HCT116 (cell line): ENCODE measurements at places on chromosomes 3 and 15. TPM values are rescaled to one million over a fixed set of nuclear protein-coding genes. Genes with fewer than 3 reads are reported as not detected.

GRCh38 chr3:98962951-98963350 lies 61.5 kb upstream of the DCBLD2 start:
- peak overlapping the region; percentile 97 for H3K27ac ChIP-seq
- no peaks in the 10 kb centered on the region for H3K27me3 ChIP-seq

DNA sequence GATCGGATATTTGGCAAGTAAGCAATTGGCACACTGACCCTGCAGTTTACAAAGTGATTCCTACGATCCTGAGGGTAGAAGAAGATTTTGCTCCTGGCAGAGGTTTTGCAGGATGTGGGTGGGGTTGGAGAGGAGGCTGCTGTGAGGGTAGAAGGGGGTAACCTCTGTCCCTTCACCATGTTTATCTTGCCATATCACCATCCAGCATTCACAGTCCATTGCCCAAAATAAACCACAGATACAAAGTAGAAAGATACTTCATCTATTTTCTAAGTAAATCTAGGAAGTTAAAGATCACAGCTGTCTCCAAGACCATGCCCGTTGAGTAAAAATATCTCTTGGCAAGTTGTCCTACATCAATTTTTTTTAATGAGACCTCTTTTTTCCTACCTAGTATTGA lies 51.6 kb downstream of the LIPC start:
- no peak for DNase-seq
- no peaks in the 10 kb centered on the region for H3K4me1 ChIP-seq
- H3K4me3 ChIP-seq, result no peak overlapping the region
- H3K36me3 ChIP-seq, result no peaks in the 10 kb centered on the region

DNA sequence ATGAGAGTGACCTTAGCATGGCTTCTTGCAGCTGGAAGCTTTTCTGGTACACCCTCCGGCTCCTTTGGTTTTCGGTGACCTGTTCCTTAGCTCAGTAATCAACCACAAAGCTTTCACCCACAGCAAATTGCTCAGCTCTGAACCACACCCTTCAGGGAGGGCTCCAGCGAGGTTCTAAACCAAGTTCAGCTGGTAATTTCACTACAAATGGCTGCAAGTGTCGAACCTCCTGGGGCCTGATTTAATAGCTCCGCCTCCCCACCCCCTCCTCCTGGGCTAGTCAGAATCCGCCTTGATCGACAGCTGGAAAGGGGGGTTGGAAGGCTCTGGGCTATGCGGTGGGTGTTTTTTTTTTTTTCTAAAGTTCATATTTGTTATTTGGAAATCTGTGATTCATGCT lies 150.9 kb upstream of the MCTP2 start:
- no peak overlapping the region for H3K27ac ChIP-seq
- no peaks in the 10 kb centered on the region for H3K36me3 ChIP-seq
- peaks cover 4% of the 10 kb centered on the region for H3K27me3 ChIP-seq

GRCh38 chr15:79299126-79299840 lies 11.6 kb upstream of the TMED3 start:
- H3K4me1 ChIP-seq, result no peaks in the 10 kb centered on the region
- DNase-seq, result no peak
- H3K27ac ChIP-seq, result no peak overlapping the region
- no peak overlapping the region for H3K4me3 ChIP-seq

GRCh38 chr3:82973791-82974190 lies 1212.3 kb upstream of the GBE1 start:
- H3K36me3 ChIP-seq, result no peaks in the 10 kb centered on the region
- no peak overlapping the region for H3K4me3 ChIP-seq
- H3K4me1 ChIP-seq, result no peaks in the 10 kb centered on the region
- H3K27me3 ChIP-seq, result no peaks in the 10 kb centered on the region

DNA sequence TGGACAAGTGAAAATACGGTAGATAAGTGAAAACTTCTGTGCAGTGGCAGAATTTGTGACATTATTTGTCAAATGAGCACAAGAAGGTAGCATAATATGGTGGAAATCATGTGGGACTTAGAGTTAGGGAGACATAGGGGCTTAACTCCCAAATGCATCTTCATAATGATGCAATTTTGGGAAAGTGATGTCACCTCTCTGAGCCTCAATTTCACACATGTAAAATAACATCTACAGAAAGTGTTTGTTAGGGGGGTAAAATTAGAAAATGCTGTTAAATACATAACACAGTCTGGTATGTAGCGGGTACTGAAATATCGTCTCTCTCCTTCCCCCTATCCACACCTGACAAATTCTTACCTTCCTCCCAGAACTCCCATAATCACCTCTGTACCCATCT lies 52.9 kb upstream of the CAPN7 start:
- no peak overlapping the region for H3K4me3 ChIP-seq
- H3K27ac ChIP-seq, result no peak overlapping the region
- H3K36me3 ChIP-seq, result no peaks in the 10 kb centered on the region
- no peak for DNase-seq
- H3K27me3 ChIP-seq, result peaks cover 17% of the 10 kb centered on the region

GRCh38 chr15:89790661-89791060 lies 14.5 kb downstream of the MESP2 start:
- no peak for DNase-seq
- no peak overlapping the region for H3K4me3 ChIP-seq
- H3K4me1 ChIP-seq, result 0 out of 2 replicates have a peak, but pooled peaks cover 4% of the 10 kb centered on the region
- no peak overlapping the region for H3K27ac ChIP-seq
- H3K27me3 ChIP-seq, result no peaks in the 10 kb centered on the region
- H3K36me3 ChIP-seq, result no peaks in the 10 kb centered on the region

DNA sequence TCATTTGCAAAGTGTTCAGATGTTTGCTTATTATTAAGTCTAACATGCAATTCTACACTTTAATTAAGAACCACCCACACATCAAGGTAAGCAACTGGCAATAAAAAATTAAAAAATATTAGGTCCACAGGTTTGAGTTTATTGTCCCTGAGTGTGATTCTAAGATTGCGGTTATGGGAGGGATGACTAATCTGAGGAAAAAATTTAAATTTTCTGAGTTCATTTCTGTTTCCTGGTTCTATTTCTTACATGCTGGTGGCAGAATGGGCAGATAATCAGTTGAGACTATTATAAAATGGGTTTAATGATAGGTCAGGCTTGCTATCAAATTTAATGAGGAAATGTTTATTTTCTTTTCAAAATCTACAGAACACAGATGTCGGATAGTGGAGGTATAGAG lies 105.9 kb downstream of the TP63 start:
- H3K27ac ChIP-seq, result no peak overlapping the region
- H3K4me1 ChIP-seq, result no peaks in the 10 kb centered on the region
- no peak overlapping the region for H3K4me3 ChIP-seq
- H3K36me3 ChIP-seq, result no peaks in the 10 kb centered on the region
- no peak for DNase-seq
- H3K27me3 ChIP-seq, result no peaks in the 10 kb centered on the region

DNA sequence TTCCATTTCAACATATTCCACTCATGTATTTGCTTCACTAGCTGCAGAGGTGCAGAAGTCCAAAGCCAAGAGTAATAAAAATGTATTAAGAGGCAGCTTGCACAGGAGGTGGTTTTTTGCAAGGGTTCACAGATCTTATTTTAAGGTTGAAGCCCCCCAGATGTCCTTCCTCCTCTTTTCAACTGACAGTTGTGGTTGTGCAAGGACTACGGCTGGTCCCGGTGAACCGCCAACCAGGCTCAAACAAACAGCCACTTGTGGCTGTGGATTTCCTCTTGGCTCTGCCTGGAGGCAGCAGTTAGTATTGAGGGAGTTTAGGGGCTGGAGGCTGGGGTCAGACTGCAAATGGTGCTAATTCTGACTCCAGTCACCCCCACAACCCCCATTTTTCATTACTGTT lies 240.7 kb upstream of the TBC1D5 start:
- DNase-seq, result no peak
- no peaks in the 10 kb centered on the region for H3K4me1 ChIP-seq
- no peak overlapping the region for H3K27ac ChIP-seq
- no peaks in the 10 kb centered on the region for H3K36me3 ChIP-seq
- no peak overlapping the region for H3K4me3 ChIP-seq
- H3K27me3 ChIP-seq, result no peaks in the 10 kb centered on the region

DNA sequence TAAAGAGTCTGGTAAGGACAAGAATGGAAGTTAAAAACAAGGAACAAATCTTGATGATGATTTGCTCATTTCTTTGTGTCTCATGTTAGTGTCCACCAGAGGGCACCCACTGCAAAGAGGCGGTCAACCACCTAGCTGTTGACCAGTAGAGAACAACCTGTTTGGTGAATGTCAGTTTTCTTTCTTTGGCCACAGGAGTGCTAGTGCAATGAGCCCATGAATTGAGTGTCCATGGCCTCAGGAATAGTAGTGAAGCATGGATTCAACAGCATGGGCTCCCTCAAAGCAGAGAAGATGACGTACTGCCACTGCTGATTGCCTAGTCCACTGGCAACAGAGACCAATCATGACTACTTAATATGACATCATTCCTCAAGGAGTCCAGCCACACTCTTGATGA lies 10.7 kb upstream of the CNTN6 start:
- no peak overlapping the region for H3K4me3 ChIP-seq
- DNase-seq, result no peak
- H3K4me1 ChIP-seq, result no peaks in the 10 kb centered on the region
- no peak overlapping the region for H3K27ac ChIP-seq

GRCh38 chr15:39574427-39574826 lies 6.5 kb upstream of the THBS1 start:
- H3K4me1 ChIP-seq, result peaks cover 6% of the 10 kb centered on the region
- H3K27ac ChIP-seq, result no peak overlapping the region
- no peak overlapping the region for H3K4me3 ChIP-seq
- DNase-seq, result no peak
- H3K36me3 ChIP-seq, result no peaks in the 10 kb centered on the region
- H3K27me3 ChIP-seq, result no peaks in the 10 kb centered on the region

DNA sequence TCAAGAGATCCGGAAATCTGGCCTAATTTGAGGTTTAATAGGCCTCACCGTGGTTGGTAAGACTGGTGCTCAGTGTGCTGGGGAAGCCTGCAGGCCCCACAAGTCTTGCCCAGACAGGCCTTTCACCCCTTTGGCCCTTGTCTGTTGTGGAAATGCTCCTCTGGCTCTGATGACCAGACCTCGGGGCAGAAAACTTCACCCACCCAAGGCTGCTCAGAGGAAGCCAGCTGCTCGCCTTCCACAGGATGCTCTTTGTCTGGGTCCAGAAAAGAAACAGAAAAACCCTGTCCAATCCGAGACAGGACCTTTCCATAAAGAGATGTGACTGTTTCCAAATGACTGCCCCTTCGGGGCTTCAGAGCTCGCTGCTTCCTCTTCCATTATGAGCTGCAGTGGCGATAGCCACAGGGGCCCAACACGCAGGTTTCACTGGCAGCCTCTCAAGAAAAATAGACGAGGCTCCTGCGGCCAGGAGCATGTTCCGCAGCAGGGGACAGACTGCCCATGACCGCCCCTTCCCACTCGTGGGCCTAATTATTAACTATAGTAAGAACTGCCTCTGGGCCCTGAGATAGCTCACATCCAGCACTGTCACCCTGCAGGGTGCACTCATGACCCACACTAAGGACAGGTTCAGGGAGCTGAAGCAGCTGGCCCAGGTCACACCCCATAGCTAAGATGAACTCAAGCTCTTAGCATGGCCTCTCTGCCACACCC lies 6.8 kb upstream of the SNX22 start:
- H3K27me3 ChIP-seq, result no peaks in the 10 kb centered on the region
- no peak overlapping the region for H3K4me3 ChIP-seq
- H3K4me1 ChIP-seq, result no peaks in the 10 kb centered on the region
- DNase-seq, result no peak

- no peak overlapping the region for H3K27ac ChIP-seq
- peak; percentile 41 for DNase-seq
- no peaks in the 10 kb centered on the region for H3K27me3 ChIP-seq
- H3K36me3 ChIP-seq, result no peaks in the 10 kb centered on the region
- no peak overlapping the region for H3K4me3 ChIP-seq
These were observed 9.4 kb downstream of the SLC51B start for GRCh38 chr15:65054333-65055200.

P2RY12 gene
- total RNA-seq, result not detected

SLC22A13 gene
- 0.47 TPM for total RNA-seq

LMAN1L gene
- 0.17 TPM for total RNA-seq

NR2F2 gene
- 61.4 TPM for total RNA-seq

MESD gene
- 22.5 TPM for total RNA-seq

NMNAT3 gene
- total RNA-seq, result 5.7 TPM

CTXN2 gene
- total RNA-seq, result not detected

HERC2 gene
- total RNA-seq, result 55.5 TPM
